ENCODE measurements at places on chromosomes 12 and 14.

DNA sequence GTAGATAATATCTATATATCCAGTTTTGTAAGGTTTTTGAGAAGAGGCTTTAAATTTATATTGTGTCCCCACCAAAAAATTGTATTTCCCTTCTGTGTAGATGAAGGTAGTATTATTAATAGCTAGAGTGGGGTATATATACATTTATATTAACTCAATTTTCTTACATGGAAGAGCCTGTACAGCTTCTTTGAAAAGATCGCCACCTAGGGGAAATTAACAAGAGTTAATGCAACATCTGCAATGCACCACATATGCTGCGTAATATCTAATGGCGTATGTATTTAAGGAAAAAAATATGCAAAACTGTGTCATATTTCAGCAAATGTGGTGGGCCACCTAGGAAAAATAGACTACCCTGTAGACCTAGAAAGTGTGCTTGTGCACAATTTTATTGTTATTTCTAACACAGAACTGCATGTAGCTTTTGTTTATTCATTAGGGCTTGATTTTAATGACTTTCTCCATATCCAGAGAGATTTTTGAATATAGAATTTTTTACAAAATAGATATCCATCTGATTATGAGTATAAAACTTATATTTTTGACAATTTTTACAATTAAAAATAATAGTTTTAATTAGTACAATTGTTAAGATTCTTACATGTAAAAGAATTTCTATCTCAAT is 14.0 kb downstream of the CCER1 start:
- no peak for DNase-seq

- no peak for DNase-seq
These were observed 508 bp downstream of the HNRNPC start for GRCh38 chr14:21268617-21269251.

DNA sequence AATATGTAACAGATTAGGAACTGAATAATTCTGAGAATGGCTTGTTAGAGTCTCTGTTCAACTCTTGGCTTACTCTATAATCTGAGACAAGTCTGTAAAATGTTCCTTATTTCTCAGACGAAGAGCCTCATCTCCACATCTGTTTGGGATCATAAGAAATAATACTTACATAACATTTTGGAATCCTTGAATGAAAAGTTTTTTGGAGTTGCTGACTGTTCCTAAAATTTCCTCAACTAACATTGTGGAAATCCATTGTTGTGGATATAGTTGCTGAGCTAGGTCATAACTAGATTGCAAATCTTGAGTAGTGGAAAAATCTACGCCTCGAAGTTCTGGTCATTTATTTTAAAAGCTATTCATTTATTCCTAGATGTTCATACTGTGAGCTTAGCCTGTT is 402.9 kb downstream of the ZFP36L1 start:
- DNase-seq: no peak

- DNase-seq: no peak
These were observed 138.7 kb upstream of the PZP start for GRCh38 chr12:9346866-9347327.

DNA sequence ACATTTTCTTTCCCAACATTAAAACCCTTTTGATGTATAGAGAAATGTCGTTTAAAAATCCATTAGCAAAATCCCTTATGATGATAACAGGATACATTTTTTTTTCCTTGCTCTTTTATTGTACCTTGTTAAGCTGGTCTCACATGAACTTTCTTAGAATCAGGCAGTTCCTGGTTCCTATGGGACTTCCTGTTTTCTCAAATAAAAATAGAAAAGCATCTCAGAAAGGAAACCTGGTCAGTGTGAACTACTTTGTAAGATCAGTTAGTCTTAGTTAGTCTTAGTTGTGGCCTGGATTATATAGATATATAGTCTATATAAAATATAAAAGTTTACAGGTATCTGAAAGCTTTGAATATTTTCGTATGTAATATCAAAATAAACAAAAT is 40.3 kb downstream of the LEMD3 start:
- no peak for DNase-seq

GRCh38 chr12:93926237-93926636 is 222.1 kb upstream of the PLXNC1 start:
- DNase-seq: no peak

- DNase-seq: peak; percentile 30
These were observed 174.3 kb downstream of the MGAT4C start for GRCh38 chr12:86081843-86082242.

- DNase-seq: no peak
These were observed 3.0 kb downstream of the SETD1B start for GRCh38 chr12:121806546-121807423.

- no peak for DNase-seq
These were observed 504.7 kb downstream of the LRFN5 start for GRCh38 chr14:42111355-42111754.

DNA sequence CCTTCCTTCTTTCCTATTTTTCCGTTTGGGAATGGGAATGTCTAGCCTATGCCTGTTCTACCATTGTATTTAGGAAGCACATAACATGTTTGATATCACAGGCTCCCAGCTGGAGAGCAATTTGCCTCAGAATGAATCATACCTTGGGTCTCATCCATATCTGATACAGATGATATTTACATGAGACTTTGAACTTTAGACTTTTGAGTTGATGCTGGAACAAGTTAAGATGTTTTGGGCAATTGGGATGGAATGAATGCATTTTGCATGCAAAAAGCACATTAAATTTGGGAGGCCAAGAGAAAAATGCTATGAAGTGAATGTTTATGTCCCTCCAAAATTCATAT is 61.9 kb upstream of the BEGAIN start:
- DNase-seq: no peak

DNA sequence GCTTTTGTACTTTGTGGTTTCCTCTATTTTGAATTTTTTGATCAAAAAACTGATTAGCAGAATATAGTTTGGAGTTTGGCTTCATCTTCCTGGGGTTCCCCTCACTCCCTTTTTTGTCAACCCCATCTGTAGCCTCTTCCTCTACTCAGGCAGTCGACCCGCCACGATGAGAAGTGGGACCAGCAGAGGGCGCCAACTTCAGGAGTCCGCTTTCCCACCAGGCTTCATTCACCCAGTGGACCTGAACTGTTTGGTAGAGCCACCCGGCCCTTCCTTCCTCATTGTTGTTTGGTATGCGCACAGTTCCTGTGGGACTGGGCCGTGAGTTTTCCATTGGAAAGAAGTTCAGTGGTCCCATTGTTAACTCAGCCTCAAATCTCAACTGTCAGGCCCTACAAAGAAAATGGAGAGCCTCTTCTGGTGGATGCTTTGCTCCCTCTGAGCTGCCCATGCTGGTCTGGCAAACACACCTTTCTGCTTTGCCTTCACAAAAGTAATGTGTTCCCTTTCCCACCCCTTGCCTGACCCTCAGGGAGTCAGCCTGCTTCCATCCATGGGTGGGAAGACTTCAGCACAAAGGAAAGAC is 21.7 kb downstream of the TMBIM6 start:
- DNase-seq: peak; percentile 88

GRCh38 chr12:52202361-52203078 is 10.7 kb upstream of the KRT80 start:
- DNase-seq: peak; percentile 21

DNA sequence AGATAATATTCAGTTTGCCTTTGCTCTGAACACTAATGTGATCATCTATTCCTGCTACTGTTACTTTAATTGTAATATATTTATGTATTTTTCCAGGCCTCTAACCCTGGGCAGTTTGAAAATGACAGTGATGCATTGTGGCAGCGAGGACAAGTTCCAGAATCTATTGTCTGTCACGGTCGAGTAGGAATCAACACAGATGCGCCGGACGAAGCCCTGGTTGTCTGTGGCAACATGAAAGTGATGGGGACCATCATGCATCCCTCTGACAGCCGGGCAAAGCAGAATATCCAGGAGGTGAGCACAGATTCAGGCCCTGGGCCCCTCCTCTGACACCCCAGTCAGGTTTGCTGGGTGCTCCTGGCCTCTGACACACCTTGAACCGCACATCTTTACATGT is 78.5 kb downstream of the MYRFL start:
- DNase-seq: no peak

- peak; percentile 84 for DNase-seq
These were observed 55.7 kb downstream of the SSH1 start for GRCh38 chr12:108801736-108802100.

GRCh38 chr12:102950107-102950949 is 7.1 kb upstream of the ASCL1 start:
- DNase-seq: peak; percentile 74

- DNase-seq: no peak
These were observed 242.1 kb downstream of the ADGRD1 start for GRCh38 chr12:131195796-131196195.

GRCh38 chr12:90543841-90544240 is 411.1 kb downstream of the CCER1 start:
- DNase-seq: no peak

GRCh38 chr14:103456167-103456835 is 66.3 kb downstream of the CKB start:
- DNase-seq: no peak

- no peak for DNase-seq
These were observed 34.8 kb downstream of the DUSP16 start for GRCh38 chr12:12527820-12528296.

DNA sequence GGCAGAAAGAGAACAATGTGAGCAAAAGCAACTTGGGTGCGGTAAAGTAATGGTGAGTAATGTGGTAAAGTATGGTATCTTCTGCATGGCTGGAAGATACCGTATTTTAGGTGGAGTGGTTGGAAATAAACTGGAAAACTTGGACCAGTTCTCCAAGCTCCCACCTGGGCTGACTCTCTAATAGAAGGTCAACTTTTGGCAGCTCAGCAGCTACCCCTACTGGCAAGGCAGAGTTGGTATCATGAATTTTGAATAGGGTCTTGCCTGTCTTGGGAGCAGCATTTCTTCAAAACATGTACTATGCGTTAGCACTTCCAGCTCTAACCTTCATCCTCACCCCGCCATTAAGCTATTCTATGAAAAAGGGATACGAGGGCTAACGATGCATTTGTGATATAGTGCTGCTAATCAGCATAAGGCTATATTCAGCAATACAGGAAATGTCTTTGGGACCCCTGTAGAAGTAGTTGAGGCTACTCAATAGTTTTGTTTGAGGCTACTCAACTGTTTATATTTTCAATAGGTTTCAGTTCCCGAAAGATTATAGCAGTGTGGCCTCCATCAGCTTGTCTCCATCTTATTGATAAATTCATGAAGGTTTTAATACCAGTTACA is 276.3 kb upstream of the FAR2 start:
- DNase-seq: peak; percentile 65

DNA sequence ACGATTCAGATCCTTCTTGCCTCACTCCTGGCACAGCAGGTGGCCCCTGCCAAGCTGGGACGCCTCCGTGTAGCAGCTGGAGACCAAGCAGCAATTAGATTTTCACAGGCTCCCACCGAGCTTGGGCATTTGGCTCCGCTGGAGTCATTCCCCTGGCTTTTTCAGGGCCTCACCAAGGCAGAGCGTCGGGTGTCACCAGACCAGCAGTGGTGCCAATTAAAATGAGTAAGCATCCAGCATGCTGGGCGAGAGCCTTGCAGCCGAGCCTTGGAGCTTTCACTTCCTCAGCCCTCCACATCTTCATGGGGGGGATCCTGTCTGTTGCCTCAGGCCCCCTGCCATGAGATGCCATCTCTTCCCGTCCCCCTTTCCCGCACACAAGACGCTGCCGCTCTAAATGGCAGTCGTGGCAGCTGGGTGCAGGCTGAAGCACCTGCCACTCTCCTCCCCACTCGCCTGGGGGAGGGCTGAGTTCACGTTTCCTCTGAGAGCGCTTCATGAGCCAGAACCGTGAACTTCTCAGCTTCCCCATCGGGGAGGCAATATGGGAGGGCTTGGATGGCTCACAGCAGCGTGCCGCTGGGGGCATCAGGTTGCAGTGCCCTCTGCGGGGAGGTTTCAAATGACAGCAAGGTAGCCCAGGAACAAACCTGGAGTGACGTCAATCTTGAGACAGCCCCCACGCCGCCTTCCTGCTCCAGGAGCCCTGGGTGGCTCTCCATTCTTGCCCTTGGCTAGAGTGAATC is 11.7 kb downstream of the TPCN1 start:
- DNase-seq: peak; percentile 34

GRCh38 chr12:11186837-11187236 is at the start of gene TAS2R42:
Gene TAS2R42, minus strand, starts transcription at chr12:11186937. Its CDS starts 0 bp downstream, at chr12:11186937.
- DNase-seq: no peak

- DNase-seq: no peak
These were observed 129.3 kb upstream of the HIF1A start for GRCh38 chr14:61565836-61566536.

DNA sequence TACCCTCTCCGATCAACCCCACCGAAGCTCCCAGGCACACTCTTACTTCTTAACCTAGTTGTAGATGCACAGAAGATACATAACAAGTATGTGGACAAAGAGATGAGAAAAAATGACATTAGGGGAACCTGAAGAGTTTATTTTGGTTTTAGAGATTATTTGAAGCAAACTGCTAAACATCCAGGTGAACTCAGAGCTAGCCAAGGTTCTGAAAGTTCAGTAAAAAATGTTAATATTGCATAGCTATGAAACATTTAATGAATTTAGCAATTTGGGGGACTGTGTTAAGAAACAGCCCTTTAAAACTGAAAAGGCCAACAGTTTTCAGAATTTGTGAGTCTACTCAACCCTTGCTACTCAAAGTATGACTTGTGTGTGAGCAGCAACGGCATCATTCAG is 174.4 kb downstream of the NAV3 start:
- DNase-seq: no peak

DNA sequence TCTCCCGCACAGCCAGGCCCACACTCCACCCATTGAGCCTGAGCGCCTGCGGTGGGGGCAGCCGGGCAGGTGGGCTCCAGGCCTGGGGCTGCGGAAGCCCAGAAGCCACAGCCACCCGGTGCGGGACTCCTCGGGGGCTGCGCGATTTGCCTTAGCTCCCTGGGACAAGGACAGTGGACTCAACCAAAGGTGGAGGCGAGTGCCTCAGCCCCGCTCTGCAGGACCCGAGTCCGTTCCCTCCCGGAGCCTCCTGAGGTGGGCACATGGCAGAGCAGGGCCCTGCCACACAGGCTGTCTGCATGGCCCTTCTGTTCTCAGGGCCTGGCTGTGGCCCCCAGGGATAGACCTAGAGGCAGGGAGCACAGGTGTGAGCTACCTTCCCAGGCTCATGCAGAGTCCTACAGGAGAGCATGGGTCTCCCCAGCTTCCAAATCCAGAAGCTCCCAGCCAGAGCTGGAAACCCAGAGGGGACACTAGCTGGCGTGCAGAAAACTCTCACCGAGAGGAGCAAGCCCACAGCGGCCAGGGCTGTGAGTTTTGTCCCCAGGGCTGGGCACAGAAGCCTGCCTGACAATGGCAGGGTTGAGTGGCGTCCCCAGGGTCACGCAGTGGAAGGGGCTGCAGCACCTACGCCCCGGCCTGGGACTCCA is 22.2 kb upstream of the LRTM2 start:
- no peak for DNase-seq

DNA sequence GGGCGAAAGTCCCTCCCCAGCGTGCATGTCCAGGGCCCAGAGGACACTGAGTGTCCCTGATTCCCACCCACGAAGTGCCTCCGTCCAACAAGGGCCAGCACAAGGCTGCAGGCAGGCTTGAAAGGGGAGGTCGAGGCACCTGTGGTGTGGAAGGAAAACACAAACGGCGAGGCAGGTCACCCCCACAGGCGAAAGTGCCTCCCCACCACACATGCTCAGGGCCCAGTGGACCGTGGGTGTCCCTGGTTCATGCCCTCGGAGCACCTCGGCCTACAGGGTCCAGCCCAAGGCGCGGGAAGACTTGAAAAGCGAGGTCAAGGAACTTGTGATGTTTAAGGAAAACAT is 370.4 kb downstream of the ALG10 start:
- DNase-seq: no peak

GRCh38 chr12:65612440-65612839 is 211.8 kb upstream of the HMGA2 start:
- DNase-seq: no peak

Measured in glutamatergic neuron (in vitro differentiated cells).